ENCODE measurements at places on chromosomes 3 and 15. TPM values are rescaled to one million over a fixed set of nuclear protein-coding genes. Genes with fewer than 3 reads are reported as not detected.
A peak's percentile ranks its signal among the peaks of the same experiment; 100 is the strongest.

SHF gene
- total RNA-seq = 4.6 TPM

TGM5 gene
- 0.16 TPM for total RNA-seq

DNA sequence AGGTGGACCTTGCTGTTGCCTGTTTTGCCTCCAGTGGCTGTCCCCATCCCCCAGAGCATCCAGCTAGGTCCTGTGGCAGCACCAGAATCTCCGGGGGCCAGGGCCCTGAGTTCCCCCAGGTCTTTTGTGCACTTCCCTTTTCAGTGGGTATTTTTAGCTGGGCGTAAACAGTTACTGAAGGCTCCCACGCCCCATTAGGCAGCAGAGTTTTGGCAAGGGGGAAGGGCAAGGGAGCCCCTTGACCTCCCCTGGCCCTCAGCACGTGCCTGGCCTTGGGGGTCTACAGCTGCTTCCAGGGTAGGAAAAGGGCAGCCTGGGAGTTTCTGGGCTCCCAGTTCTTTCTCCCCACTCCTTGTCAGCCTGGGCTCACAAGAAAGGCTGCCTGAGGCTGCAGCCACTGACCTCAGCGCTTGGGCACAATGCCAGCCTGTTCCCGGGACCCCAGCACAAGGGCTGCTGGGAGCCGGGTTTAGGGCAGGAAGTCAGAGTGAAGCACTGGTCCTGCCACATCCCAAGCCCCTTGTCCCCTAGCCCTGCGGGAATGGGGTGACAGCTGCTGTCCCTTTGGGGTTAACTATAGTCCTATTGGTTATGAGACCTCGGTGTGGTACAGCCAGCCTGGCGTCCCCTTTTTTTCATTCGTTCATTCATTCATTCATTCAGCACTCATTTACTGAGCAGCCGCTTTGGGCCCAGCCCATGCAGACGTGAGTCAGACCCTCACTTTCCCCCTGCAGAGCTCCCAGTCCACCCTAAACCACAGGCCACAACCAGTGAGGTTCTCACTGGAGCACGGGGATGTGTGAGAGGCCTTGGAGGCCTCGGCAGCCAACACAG, 8.4 kb downstream of the CSK start:
- DNase-seq = peak; percentile 91
- peak overlapping the region; percentile 85 for H3K27ac ChIP-seq
- no peaks in the 10 kb centered on the region for H3K27me3 ChIP-seq
- H3K36me3 ChIP-seq = no peaks in the 10 kb centered on the region

DNA sequence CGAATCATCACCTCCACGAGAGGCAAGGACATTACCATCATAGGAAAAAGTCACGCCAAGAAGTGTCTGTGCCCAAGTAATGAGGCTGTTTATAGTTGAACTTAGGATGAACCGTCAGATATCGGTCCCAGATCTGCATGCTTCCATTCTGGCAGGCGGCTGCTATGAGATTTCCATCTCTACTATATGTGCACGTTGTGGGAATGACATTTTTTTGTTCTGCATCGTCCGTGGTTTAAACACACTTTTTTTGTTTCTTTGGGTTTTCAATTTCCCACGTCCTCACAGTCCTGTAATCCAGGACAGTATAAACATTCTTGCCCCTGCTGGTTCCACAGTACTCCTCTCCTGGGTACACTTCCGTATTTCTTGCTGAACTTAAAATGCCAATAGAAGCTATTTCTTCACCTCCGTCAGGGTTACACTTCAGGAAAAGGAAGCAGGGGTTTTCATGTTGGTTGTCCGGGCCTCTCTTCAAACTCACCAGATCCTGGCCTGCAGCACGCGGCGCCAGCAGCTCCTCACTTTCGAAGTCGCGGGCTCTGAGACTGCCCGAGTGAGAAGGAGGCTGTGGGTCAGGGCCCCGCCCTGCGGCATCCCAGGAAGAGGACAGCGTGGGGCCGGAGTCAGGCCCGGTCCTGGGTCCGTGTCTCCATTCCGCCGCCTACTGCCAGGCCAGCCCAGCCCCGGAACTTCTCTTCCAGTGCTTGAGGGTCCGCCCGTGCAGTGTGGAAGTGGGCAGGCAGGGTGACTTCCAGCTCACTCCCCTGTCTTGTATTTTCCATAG, 9.8 kb upstream of the TM4SF4 start:
- H3K27me3 ChIP-seq = no peaks in the 10 kb centered on the region
- H3K27ac ChIP-seq = no peak overlapping the region
- H3K4me3 ChIP-seq = no peak overlapping the region
- DNase-seq = no peak
- H3K4me1 ChIP-seq = peaks cover 26% of the 10 kb centered on the region

- H3K27me3 ChIP-seq = no peaks in the 10 kb centered on the region
- H3K4me1 ChIP-seq = no peaks in the 10 kb centered on the region
- no peak for DNase-seq
- H3K36me3 ChIP-seq = no peaks in the 10 kb centered on the region
Observed at GRCh38 chr3:191136347-191136746, 62.7 kb upstream of the OSTN start.

DNA sequence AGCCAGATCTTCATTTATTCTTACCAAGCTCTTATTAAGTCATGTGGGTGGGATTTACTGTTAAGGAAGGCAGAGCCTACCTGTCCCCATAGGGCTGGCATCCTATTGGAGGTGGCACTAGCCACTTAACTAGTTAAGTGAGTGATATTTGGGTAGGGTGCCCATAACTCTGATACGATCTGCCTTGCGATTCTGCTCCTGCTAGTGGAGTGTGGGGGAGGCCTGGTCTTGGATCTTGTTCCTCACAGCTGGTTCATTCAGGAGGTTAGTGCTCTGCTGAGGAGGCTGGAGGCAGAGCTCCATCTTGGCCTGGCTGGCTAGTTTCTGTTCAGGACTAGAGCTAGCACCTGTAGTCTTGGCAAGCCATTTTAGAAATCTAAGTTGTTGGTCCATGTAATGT, 9.3 kb downstream of the BAHD1 start:
- no peak overlapping the region for H3K27ac ChIP-seq

TEX55 gene
- total RNA-seq = not detected

BLM gene
- total RNA-seq = 3.7 TPM

DNA sequence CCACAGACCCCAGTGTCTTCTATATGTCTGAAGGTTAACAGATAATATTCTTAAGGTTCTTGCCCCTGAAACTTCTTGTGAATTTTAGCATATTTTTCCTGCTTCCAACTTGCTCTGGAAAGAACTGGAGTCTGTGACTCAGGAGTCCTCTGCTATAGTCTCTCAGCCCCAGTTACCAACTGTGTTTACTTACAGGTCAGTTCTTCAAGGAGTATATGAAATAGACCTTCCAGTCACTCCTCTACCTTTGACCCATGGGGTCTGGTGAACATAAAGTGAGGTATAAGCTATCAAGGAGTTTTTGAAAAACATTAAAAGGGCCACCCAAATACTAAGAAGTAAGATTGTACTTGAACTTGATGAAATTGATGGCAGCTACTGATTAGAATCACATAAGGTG, 139.2 kb upstream of the ROPN1 start:
- H3K27ac ChIP-seq = no peak overlapping the region
- H3K27me3 ChIP-seq = no peaks in the 10 kb centered on the region
- no peak for DNase-seq
- H3K36me3 ChIP-seq = no peaks in the 10 kb centered on the region

- H3K4me1 ChIP-seq = peaks cover 20% of the 10 kb centered on the region
- DNase-seq = no peak
- H3K27ac ChIP-seq = no peak overlapping the region
- no peaks in the 10 kb centered on the region for H3K36me3 ChIP-seq
- H3K27me3 ChIP-seq = no peaks in the 10 kb centered on the region
Observed at GRCh38 chr3:156530980-156531379, 23.9 kb downstream of the SSR3 start.

CCDC39 gene
- not detected for total RNA-seq

TMEM115 gene
- 48.7 TPM for total RNA-seq

LEKR1 gene
- 0.43 TPM for total RNA-seq

- no peak overlapping the region for H3K4me3 ChIP-seq
- no peak for DNase-seq
- H3K36me3 ChIP-seq = peaks cover 16% of the 10 kb centered on the region
Observed at GRCh38 chr15:85097250-85097649, 115.6 kb downstream of the PDE8A start.

RPP25 gene
- total RNA-seq = 4.7 TPM
